ENCODE measurements at places on chromosomes 7 and 10.

GRCh38 chr10:66943590-66943989 is 17.8 kb downstream of the LRRTM3 start:
- no peak for DNase-seq

- DNase-seq = no peak
Measured at GRCh38 chr7:32588657-32589056, 93.4 kb downstream of the AVL9 start.

- no peak for DNase-seq
Measured at GRCh38 chr7:8177109-8177933, 84.6 kb downstream of the ICA1 start.

DNA sequence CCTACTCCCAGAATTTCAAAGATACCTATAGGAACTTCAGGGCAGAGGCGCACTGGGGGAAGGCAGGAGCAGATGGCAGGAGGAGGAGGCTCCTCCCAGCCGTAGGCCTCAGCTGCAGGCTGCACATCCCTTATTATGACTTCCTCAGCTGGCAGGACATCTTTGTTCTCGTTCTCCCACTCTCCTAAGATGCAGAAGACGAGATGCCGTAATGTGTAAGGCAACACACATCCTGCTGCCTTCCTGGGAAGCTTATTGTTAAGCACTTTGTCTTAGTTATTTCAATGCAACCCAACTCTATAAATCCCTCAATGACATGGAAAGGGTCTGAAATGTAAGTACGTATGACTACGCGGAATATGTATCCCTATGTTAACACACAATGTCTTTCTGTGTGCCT is 599.8 kb upstream of the MGMT start:
- DNase-seq = no peak

GRCh38 chr7:107744345-107744750 is 406 bp downstream of the CBLL1 start:
- peak; percentile 46 for DNase-seq

DNA sequence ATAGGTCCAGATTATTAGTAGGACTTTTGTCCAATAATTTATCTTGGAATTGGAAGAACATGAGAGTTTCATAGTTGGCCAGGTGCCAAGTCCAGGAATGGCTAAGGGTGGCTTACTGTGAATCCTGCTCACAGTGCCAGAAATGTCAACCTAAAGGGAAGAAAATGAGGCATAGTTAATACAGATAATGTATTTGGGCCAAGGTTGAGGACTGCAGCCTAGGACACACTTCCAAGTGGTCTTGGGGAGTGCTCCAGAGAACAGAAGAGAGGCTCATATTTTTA is 78.2 kb downstream of the MAPK8 start:
- DNase-seq = no peak

GRCh38 chr10:3208481-3209406 is 36.2 kb upstream of the PITRM1 start:
- DNase-seq = no peak

- no peak for DNase-seq
Measured at GRCh38 chr7:64541438-64542359, 21.2 kb downstream of the ZNF680 start.

GRCh38 chr7:75045881-75046280 is 27.7 kb downstream of the RCC1L start:
- DNase-seq = no peak

DNA sequence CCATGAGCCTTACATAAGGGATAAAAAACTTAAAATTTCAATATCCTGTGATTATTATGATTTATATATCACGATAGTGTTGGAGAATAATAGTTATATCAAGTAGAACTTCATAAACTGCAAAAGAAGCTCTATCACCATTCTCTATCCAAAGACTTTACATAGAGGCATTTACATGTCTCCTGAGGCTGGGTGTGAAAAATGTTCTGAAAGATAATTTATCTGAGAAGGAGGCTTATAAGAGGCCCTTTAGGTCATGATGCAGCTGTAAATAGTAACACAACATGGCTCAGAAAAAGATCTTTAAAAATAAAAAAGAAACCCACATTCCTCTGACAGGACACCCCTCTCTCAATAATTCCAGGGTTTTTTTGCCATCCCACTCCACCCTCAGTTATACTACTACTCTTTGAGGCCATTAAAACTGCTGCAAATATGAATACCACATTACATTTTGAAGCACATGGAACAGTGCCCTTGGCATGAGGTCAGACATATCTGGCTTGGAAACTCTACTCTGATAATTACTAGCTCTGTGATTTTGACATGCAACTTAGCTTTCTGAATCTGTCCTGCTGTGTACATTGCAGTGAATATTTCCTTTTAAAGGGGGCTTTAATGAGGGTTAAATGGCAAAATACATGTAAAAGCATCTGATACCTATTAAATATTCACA is 55.5 kb downstream of the SLC16A12 start:
- DNase-seq = no peak

GRCh38 chr7:140229591-140230515 is 53.1 kb upstream of the KDM7A start:
- DNase-seq = no peak

GRCh38 chr10:98956576-98957260 is 278.9 kb downstream of the HPSE2 start:
- no peak for DNase-seq

DNA sequence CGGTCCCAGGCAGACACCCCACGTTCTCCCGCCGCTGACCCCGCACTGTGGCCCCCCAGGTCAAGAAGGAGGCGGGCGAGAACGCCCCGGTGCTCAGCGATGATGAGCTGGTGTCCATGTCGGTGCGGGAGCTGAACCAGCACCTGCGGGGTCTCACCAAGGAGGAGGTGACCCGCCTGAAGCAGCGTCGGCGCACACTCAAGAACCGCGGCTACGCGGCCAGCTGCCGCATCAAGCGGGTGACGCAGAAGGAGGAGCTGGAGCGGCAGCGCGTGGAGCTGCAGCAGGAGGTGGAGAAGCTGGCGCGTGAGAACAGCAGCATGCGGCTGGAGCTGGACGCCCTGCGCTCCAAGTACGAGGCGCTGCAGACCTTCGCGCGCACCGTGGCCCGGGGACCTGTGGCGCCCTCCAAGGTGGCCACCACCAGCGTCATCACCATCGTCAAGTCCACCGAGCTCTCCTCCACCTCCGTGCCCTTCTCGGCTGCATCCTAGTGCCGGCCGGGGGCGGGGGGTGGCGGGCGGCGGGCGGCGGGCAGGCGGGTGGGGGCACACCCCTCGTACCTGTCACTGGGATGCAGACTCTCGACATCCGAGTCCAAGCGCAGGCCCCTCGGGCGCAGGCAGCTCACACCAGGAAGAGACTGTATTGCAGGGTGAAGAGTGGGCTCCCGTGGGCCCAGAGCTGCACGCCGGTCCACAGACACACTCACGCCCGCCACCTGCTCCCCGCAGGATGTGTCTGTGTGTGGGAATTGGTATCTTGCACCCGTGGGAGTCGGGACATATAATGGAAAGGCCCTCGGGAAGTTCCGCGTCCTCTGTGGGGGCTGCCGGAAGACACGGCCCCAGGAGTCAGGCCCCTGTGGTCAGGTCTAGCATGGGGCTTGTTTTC is 9.6 kb downstream of the MAFK start:
- no peak for DNase-seq

GRCh38 chr7:139647814-139648390 is 124.4 kb downstream of the CLEC2L start:
- no peak for DNase-seq

GRCh38 chr7:101898106-101898505 is 80.7 kb downstream of the CUX1 start:
- no peak for DNase-seq

- no peak for DNase-seq
Measured at GRCh38 chr7:73856941-73857340, 4.0 kb upstream of the TMEM270 start.

DNA sequence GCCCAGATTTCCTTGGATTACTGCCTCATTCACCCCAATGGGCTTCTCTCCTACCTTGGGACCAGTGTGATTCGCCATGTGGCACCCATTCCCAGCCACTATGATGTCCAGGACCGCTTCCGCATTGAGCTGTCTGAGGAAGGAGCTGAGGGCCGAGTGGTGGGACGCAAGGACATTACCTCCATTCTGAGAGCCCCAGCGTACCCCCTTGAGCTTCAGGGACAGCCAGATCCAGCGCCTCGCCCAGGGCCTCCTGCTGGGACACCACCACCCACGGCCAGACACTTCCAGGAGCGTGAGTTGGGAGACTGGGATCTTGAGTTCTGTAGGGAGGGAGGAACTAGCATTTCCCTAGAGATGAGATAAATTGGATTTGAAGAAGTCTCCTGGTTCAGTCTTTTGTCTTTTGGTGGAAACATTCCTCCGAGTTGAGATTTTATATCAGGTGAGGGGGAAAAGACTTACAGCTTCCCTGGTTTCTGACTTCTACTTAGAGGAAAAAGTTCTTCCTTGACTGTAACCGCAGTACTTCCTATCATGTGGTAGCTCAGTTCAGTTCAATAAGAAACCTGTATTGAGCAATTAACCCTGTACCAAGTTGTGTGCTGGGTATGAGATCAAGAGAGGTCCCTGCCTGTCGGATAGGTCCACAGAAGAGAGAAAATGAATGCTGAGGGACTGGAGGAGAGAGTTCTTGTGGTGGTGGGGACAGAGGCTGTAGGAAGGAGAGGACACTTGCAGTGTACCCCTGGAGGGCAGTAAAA is 1.3 kb downstream of the MOSPD3 start:
- no peak for DNase-seq

DNA sequence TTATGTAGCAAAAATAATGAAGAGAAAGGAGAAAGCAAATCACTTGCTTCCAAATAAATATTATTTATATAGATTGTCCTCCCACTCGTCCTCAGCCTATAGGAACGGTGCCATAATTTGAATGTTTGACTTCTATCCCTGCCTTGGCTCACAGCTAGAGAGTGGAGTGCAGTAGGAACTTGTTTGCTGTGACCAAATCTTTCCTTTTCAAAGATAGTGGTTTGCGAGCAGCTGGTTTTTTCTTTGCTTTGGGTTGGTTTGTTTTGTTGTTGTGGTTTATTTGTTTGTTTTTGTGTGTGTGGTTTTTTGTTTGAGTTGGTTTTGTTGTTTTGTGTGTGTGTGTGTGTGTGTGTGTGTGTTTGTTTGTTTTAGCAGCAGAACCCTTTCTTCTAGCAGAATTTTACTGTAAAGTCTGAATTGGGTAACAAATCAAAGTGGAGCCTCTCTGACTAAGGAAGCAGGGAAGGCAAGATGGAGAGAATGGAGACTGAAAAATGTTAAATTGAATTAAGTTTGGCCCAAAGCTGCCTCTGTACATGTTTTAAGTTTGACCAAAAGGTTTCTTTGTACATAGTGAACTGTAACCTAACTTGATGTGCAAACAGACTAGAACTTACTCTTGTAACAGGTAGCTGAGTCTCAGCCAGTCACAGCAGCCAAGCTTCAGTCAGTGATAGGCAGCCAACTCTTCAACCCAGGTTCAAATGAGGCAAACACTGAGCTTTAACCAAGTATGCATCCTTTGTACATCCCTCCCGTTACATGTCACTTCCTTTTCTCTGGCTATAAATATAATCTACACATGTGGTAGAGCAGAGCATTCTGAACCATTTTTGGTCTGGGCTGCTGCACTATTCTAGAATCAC is 149.5 kb upstream of the LRGUK start:
- peak; percentile 41 for DNase-seq

GRCh38 chr7:47028284-47028683 is 553.6 kb downstream of the TNS3 start:
- no peak for DNase-seq

GRCh38 chr10:91632671-91633550 is at the start of gene PPP1R3C:
Gene PPP1R3C (minus strand): TSS chr10:91633071. CDS start chr10:91632969, 102 bp downstream.
- peak; percentile 81 for DNase-seq

DNA sequence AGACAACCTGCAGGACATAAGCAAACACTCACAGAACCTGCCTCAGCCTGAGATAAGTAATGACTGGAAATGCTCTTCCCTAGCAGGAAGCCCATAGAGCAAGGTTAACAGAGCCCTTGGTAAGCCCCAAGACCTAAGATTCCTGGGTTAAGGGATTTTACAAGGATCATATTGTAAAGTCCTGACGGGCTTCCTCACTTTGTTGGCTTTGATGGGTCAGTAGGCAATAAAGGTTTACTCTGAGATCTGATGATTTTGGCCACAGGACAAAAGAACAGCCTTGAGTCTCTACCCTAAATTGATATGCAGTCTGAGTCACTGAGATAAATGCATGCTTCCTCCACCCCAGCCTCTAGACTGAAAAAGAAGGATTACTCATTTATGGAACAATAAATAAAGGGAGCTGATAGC is 270.8 kb downstream of the HTR7 start:
- DNase-seq = no peak

- DNase-seq = no peak
Measured at GRCh38 chr7:15586266-15586665, 24.5 kb upstream of the AGMO start.
